Stimulated activated naive CD8-positive, alpha-beta T cell treated with anti-CD3 and anti-CD28 coated beads, Interleukin-15, amount 100 ng/mL, for 72 hours (primary cell): ENCODE measurements at places on chromosomes 2 and 18.

GRCh38 chr2:83191316-83191715 is 1267.8 kb downstream of the SUCLG1 start:
- no peak for DNase-seq

- DNase-seq = no peak
Observed at GRCh38 chr2:18596993-18597392, 7.6 kb upstream of the NT5C1B start.

DNA sequence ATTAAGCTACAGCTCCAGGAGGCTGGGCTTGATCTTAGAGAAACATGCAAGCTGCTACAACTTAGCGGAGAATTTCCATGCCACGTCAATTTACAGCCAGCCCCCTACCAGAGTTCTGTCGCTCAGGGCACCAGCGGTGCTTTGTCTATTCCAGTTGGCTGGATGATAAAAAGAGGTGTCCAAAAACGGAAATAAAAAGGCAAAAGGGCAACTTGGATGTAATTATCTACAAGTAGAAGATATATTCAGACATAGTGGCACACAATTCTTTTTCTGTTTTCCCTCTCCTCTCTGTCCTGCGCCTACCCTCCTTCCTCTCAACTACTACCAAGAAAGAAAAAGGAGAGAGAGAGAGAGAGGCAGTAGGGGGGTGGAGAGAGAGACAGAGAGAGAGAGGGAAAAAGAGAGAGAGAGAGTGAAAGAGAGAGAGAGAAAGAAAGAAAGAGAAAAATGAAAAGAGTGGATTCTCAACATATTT is 363 bp upstream of the RFTN2 start:
- DNase-seq = no peak

DNA sequence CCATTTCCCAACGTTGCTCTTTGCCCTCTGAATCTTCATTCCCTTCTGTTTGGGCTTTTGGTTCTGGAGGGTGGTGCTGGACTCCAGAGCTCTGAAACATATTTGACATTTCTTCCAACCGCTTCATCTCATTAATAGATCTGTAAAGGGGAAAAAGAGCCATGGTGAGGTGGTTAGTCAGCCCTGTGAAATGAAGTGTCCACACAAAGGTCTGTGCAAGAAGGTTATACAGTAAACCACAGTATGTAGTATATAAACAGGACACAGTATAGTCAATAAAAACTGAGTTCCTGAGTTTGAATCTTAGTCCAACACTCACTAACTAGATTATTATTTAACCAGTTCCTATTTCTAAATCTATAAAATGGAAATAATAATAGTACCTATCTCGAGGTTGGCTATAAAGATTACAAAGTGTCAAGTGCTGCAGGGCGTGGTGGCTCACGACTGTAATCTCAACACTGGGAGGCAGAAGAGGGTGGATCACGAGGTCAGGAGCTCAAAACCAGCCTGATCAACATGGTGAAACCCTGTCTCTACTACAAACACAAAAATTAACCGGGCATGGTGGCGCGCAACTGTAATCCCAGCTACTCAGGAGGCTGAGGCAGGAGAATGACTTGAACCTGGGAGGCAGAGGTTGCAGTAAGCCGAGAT is 13.1 kb downstream of the STARD7 start:
- DNase-seq = no peak

DNA sequence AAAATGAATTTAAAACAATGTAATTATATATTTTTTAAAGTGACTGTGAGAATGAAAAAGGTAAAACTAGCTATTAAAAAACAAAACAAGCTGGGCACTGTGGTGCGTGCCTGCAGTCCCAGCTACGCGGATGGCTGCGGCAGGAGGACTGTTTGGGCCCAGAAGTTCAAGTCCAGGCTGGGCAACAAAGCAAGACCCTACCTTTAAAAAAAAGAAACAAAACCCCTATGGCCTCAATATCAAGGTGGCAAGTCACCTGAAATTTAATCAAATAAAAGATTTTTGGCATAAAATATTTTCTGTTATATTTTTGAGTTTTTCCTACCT is 46.9 kb upstream of the STRN start:
- no peak for DNase-seq

- DNase-seq = no peak
Observed at GRCh38 chr2:234792621-234793022, 159.2 kb upstream of the SH3BP4 start.

- no peak for DNase-seq
Observed at GRCh38 chr18:13791181-13791580, 32.8 kb upstream of the MC5R start.

GRCh38 chr2:15841776-15842560 is 98.4 kb upstream of the MYCN start:
- no peak for DNase-seq

DNA sequence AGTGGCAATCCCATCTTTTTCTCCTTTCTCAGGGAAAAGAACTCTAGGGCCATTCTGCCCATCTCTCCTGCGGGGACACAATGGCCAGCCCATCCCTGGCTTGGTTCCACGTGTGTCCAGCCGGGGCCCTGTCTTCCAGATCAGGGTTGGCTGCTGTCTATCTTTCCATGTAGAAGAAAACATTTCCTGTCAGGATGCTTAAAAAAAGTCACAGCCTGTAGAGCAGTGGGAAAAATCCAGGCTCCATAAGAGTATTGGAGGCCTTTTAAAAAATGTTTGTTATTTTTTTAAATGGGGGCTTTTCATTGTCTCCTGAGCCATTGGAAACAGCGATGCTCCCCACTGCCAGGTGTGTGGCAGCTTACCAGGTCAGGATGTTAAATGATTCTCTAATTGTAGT is 105.6 kb downstream of the TGFA start:
- DNase-seq = no peak

DNA sequence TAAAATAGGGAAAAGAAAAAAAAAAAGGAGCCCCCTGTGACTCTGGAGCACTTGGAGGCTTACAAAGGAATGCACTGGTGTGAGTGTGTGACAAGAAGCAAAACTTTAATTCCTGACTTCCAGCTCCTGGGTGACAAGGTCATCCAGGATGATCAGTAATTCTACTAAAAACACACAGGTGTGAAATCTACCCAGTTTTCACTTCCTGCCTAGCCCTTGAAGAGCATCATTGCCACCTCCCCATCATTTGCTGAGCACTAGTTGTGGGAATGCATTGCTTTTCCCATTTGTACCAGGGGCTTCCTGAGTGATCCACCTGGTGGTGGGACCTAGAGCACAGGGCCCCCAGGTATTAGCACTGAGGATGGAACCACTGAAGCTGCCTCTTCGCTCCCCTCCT is 139.7 kb upstream of the RIOK3 start:
- DNase-seq = no peak

- DNase-seq = no peak
Observed at GRCh38 chr2:45844796-45845457, 193.5 kb downstream of the PRKCE start.

GRCh38 chr2:72172478-72172877 is 24.8 kb upstream of the CYP26B1 start:
- DNase-seq = no peak

DNA sequence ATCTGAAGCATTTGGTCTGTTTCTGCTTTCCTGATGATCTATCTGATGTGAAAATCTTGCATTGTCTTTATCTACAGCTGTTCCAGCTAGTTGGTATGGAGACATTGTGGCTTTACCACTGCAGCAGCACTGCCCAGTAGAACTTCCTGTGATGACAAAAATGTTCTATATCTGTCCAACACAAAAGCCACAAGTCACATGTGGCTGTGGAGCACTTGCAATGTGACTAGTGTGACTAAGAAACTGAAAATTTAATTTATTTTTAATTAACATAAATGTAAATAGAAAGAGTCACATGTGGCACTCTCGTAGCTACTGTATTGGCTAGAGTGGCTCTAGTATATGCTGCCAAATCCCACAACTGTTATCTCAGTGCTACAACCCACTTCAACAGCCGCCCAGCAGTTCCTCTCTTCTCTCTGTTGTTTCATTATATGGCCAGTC is 425.7 kb downstream of the SETBP1 start:
- no peak for DNase-seq

GRCh38 chr2:67626656-67627055 is 229.5 kb downstream of the ETAA1 start:
- no peak for DNase-seq
